Mesothelial cell of epicardium (in vitro differentiated cells): ENCODE measurements at places on chromosomes 13 and 19.

- DNase-seq: no peak
Measured at GRCh38 chr19:35178701-35179100, 24.2 kb downstream of the FXYD5 start.

GRCh38 chr19:29525901-29526729, at the start of gene VSTM2B:
Gene VSTM2B, plus strand, starts transcription at chr19:29525994. Its CDS starts 590 bp downstream, at chr19:29526584.
- no peak for DNase-seq

GRCh38 chr19:53034948-53035675, 9.4 kb upstream of the ERVV-2 start:
- DNase-seq: no peak

DNA sequence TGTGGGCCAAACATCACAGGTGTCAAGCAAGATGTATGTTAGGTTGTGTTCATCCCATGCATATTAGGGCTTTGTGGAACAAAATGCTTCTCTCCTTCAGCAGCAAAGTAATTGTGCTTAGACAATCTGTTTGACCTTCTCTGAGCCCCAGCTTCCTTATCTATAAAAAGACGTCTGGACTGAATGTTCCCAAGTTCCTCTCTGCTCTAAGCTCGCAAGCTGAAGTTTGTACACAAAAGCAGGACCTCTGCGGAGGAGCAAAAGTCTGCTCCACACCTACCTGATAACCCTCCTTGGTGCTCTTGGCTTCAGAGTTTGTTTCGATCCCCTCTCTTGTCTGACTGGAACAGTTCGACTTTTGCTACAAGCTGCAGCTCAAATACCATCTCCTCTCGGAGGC, 95.7 kb upstream of the UBL3 start:
- DNase-seq: no peak
